NCI-H1417 (cell line): ENCODE measurements at places on chromosomes 7 and 10.

- no peak for DNase-seq
These were observed 10.6 kb upstream of the PWWP2B start for GRCh38 chr10:132386419-132386831.

- DNase-seq = no peak
These were observed 28.0 kb downstream of the ABRAXAS2 start for GRCh38 chr10:124829447-124830115.

GRCh38 chr7:149846436-149847046 lies 8.4 kb downstream of the ZNF862 start:
- DNase-seq = no peak

- DNase-seq = no peak
These were observed 13.2 kb downstream of the WAC start for GRCh38 chr10:28545967-28546644.

GRCh38 chr7:133703547-133703946 lies 423.6 kb upstream of the LRGUK start:
- no peak for DNase-seq

GRCh38 chr7:159147687-159148086 lies 3.0 kb upstream of the VIPR2 start:
- no peak for DNase-seq

DNA sequence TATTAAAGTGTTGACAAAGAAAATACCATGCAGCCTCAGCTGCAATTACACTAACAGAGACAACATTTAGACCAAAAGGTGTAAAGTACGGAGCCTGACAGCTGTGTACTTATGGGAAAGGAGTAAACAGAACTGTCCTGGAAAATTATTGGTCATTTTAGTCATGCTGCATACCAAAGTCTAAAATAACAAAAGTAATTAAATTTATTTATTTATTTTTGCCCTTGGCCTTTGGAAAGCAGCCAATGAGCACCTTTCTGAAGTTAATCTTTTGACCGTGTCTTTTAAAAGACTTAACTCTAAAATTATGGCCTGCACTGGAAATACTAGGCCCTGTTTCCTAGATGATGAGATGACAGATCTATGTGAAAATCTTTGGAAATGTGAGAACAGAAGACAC lies 597.6 kb downstream of the NXPH1 start:
- DNase-seq = peak; percentile 22

- DNase-seq = no peak
These were observed 37.9 kb downstream of the PAXIP1 start for GRCh38 chr7:154965014-154965413.
